ENCODE measurements at places on chromosomes 12 and 14.

DNA sequence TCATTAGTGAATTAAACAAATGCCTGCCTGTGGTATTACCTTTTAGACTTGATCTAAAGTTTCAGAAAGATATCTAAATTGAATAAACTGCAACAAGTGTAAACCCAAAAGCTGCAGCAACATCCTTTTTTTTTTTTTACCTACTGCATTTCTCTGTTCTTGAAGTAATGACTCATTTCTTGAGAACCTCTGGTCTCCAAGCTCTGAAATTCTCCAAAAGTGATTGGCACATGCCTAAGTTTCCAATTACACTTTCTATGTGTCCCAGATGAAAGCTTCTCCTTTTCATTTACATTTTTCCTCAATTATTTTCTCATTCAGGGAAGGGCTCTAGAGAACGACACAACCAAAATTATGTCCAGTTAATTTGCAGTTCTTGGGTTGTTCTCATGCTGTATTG, 435.2 kb upstream of the DCN start:
- DNase-seq: no peak

DNA sequence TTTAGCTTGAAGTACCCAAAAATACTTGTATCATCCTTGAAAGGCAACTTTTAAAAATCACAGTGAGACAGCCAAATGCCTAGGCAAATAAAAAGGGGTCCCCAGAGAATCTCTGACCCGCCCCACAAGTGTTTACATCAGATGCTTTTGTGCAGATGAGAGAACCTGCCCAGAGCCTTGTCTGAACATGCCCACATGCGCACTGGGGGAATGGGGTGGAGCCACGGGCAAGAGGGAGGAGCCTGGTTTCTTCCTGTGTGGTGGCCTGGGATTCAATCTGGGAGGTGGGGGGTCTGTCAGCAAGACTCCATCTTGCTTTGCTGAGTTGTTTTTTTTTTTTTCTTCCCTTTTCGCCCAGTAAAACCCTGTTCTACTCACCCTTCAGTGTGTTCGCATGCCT, 381.7 kb upstream of the CCDC196 start:
- no peak for DNase-seq

GRCh38 chr12:131672941-131673887, 37.7 kb upstream of the SFSWAP start:
- no peak for DNase-seq

GRCh38 chr12:24991209-24992049, 42.5 kb upstream of the BCAT1 start:
- no peak for DNase-seq

GRCh38 chr12:51077930-51078329, 5.5 kb downstream of the CSRNP2 start:
- DNase-seq: no peak

- no peak for DNase-seq
Observed at GRCh38 chr14:99381688-99382060, 99.0 kb downstream of the SETD3 start.

DNA sequence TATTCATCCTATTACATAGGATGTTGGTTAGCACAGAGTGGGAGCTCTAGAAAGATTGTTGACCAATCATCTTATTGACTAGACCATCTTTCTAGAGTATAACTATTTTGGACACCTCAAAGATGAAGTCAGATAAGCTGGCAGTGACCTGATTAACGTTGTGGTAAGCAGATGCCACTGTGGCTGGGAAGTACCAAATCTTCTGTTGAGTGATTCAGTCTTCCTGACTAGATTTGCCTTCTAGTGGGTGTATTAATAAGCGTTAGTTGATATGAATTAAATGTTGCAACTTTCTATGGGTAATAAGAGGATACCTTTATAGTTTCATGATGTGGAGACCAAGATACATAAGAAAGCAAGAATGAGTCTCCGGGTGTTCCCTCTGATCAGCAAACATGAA, 51.2 kb upstream of the HELB start:
- no peak for DNase-seq

DNA sequence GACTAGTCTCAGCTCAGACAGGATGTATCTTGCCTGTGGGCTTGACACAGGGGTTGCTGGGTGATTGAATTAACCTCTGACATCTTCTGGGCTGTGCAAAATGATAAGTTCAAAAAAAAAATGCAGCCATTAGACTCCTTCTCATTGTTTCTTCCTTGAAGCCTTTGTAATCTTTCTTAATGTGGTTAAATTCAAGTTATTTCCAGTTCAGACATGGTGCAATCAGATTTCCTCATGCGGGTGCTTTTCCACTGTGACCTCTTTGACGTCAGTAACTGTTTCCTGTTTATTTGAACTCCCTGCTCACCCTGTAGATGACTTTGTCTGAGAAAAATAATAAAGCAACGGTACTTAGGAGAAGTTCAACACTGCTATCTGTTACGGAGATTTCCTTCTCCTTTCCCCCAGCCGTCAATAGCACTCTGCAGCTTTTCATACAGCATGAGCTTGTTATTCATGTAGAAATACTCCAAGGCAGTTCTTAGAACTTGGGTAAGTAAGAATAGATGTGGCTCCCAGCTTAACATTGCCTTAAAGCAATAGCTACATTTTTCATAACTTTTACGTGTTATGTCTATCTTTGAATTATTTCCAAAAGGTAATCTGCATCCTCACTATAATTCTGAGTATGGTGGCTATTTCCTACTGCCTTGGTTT, 155.5 kb downstream of the PRKCH start:
- DNase-seq: peak; percentile 38

- no peak for DNase-seq
Observed at GRCh38 chr12:113893221-113893620, 72.9 kb downstream of the RBM19 start.

GRCh38 chr14:34368971-34369647, 92.9 kb downstream of the SPTSSA start:
- no peak for DNase-seq

DNA sequence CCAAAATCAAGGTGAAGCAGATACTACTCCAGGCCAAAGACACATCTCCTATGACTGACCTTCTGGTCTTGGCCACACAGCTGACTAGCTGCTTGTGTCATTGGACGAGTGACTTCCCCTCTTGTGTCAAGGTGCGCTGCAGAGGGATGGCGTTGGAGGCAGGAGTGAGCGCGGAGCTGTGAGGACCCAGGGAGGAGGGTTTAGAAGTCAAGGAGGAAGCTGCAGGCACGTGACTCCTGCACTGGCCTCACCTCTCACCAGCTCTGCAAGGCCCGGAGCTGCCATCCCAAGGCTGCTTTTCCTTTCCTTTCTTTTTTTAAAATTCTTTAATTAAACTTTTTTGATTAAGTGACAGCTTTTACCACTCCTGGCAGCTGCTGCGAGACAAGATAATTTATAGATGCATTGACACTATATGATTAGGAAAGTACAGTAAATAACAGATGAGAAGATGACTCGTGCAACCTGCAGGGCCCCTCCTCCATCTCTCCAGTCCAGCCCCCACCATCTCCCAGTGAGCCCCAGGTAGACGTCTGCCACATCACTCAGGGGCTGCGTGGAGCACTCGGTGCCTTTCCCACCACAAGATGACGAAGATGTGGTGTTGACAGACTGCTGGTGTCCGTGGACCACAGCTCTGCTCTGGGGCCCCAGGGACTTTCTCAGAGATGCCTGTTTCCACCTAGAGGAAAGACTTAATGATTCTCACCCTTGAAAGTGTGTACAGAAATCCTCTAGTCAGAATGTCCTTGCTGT, 350.6 kb downstream of the CACNA1C start:
- DNase-seq: no peak

- no peak for DNase-seq
Observed at GRCh38 chr12:90166671-90167070, 458.0 kb upstream of the ATP2B1 start.

DNA sequence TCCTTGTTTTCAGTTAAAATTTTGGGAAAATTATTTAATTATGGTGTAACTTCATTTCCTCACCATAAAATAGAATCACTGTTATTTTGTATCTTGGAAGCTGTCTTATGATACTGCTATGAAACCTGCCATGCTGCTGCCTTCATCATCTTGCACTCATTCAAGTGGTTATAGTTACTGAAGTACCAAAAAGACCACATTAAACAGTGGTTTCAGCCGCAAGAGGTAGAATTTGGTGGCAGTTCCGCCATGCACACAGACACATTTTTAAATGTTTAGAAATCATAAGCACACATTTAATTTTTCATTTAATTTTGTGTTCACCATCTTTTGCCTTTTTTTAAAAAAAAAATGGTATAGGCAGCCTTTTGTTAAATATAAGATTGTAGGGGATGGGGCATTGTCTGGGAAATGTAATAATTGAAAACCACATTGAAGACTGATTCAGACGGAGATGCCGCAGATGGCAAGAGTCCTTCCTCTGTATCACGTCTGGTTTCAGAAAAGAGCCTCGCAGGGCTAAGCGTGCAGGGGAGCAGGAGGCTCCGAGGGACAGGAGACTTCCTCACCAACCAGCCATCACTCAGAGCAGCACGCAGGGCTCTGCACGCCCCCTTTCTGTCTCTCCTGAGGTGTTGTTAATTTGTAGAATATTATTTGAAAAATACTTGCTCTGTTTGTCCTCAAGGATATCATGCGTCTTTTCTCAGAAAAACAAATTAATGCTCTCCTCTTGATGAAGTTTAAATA, 115.2 kb upstream of the PELI2 start:
- peak; percentile 46 for DNase-seq

DNA sequence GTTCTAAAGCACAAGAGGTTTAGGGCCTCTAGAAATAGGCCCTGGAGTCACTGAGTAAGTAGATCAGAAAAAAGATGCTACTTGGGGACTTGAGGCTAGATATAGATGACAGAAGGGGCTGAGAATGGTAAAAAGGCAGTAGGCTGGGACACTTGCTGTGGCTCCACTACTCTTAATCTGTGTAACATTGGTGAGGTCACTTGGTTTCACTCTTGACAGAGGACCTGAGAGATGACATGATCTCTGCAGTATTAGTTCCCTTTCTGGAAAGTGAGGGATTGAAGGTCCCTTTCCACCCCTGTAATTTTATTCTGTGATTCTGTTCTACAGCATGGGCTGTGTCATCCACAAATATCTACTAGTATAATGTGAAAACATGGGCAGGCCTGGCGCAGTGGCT, 39.7 kb downstream of the MAPKAPK5 start:
- DNase-seq: no peak

DNA sequence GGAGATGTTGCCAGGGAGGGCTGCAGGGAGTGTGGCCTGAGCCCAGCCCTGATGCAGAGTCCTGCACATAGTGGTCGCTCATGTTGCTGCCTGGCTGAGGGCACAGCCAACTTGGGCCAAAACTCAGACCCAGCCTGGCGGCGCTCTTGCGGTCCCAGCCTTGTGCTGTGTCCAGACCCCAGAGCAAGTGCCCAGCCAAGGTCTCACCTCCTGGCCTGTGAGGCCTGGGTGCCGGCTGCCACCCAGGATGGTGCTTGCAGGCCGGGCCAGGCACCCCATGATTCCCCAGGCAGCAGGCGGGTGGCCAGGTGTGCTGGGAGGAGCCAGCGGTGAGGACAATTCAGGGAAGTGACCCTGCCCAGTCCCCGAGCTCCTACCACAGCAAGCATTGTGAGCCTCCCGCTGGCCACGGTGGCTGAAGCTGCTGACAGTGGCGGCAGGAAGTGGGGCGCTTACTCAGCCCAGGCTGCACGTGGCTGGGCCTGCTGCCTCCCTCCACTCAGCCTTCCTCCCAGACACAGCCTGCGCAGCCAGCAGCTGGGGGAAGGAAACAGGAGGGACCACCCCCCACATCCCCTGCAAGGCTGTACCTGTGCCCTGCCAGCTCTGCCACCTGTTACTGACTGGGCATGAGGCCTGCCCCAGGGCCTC, 17.7 kb upstream of the PGF start:
- DNase-seq: peak; percentile 14

- DNase-seq: no peak
Observed at GRCh38 chr14:95488376-95489213, 27.9 kb downstream of the SYNE3 start.

DNA sequence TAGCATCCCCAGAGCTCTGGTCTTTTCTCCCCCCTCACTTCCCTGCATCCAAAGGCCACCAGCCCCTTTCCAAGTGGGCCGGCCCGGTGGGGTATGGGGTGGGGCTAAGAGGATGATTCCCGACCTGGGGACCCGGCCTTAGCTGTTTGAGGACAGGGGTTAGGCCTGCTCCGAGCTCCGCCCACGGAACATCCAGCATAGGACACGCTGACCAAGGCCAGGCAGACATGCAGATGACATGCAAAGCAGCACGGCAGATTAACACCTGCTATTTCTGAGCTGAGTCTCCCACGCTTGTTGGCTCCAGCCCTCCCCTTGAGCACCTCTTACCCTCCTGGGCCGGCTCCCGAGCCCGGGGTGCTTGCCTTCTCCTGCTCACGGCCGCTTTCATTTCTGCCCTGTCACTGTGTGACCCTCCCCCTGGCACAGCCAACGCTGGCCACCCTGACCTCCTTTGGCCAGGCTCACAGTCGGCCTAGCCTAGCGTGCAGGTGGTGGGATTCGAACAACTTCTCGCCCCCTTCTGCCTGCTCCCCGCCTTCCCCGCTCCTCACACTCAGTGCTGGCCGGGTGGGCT, 40.2 kb downstream of the TEAD4 start:
- no peak for DNase-seq

DNA sequence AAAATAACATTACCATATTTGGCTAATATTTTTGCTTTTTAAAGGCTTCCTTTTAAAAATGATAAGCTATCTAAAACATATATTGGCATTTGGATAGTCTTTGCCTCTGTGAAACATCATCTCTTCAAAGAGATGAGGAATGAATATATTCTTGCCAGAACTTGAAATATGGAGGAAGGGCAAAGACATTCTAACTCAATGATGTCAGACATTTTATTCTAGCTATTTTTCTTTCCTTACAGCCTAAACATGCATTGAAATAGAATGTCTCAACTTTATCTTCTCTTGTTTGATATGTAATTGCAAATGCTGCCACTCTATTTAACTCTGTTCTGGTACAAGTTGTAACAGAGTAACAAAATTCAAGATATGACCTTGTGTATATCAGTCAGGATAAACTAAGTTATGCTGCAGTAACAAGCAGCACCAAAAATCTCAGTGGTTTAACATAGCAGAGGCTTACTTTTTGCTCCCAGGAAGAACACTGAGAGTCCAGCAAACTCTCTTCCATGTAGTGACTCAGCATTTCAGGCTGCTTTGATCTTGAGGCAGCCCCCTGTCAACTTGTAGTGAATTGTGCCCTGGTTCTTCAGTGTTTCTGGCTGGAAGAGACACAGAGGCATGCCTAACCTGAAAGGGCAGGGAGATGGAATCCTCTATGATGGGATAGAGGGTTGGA, 11.0 kb downstream of the IRAK3 start:
- DNase-seq: no peak

GRCh38 chr12:49678711-49679110, 28.5 kb downstream of the FMNL3 start:
- no peak for DNase-seq
